Muscle of back (tissue), 13 donors: ENCODE measurements at places on chromosomes 5 and 9.

- DNase-seq = no peak
Measured at GRCh38 chr5:60779466-60779865, 64.6 kb downstream of the ELOVL7 start.

DNA sequence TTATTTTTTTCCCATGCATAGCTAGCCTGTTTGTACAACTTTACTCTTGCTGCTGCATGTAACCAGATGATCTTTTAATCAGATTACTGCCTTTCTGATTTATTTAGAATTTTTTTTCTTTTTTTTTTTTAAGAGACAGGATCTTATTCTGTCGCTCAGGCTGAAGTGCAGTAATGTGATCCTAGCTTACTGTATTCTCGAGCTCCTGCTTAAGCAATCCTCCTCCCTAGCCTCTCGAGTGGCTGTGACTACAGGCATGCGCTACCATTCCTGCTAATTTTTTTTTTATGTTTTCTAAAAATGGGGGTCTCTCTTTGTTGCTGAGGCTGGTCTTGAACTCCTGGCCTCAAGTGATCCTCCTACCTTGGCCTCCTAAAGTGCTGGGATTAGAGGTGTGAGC is 9.6 kb downstream of the DCP2 start:
- no peak for DNase-seq

DNA sequence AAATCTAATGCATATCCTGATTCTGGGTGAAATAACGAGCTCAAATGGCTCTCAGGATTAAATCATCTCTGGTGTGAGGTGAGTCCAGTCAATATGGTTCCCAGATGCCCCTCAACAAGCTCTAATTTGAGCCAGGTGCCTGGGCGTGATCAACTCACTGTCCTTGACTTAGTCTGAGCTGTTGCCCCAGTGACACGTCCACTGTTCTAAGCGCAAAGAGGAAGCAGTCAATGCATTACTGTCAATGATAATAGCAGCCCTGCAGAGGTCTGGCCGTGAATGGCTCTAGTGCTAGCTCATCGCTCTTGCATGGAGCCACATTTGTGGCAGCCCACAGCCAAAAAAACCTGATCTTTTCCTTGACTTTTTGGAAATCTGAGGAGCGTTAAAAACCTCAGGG is 128.6 kb upstream of the EFNA5 start:
- DNase-seq = no peak

GRCh38 chr5:16585041-16585667 is 31.6 kb downstream of the RETREG1 start:
- DNase-seq = no peak

- DNase-seq = no peak
Measured at GRCh38 chr5:16707168-16707868, 90.5 kb upstream of the RETREG1 start.

DNA sequence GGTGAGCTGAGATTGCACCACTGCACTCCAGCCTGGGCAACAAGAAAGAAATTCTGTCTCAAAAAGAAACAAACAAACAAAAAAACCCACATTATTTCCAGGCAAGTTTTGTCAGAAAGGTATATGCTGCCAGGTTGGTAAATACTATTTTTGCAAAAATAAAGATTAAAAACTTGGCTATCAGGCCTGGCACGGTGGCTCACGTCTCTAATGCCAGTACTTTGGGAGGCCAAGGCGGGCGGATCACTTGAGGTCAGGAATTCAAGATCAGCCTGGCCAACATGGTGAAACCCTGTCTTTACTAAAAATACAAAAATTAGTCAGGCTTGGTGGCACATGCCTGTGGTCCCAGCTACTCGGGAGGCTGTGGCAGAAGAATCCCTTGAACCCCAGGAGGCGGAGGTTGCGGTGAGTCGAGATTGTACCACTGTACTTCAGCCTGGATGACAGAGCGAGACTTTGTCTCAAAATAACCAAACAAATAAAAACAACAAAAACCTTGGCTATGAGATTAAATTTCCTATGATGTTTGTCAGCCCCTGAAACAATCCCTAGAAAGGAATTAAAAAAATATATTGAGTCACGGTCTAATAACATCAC is 22.7 kb downstream of the AGXT2 start:
- no peak for DNase-seq
